ENCODE measurements at places on chromosomes 7 and 10.

DNA sequence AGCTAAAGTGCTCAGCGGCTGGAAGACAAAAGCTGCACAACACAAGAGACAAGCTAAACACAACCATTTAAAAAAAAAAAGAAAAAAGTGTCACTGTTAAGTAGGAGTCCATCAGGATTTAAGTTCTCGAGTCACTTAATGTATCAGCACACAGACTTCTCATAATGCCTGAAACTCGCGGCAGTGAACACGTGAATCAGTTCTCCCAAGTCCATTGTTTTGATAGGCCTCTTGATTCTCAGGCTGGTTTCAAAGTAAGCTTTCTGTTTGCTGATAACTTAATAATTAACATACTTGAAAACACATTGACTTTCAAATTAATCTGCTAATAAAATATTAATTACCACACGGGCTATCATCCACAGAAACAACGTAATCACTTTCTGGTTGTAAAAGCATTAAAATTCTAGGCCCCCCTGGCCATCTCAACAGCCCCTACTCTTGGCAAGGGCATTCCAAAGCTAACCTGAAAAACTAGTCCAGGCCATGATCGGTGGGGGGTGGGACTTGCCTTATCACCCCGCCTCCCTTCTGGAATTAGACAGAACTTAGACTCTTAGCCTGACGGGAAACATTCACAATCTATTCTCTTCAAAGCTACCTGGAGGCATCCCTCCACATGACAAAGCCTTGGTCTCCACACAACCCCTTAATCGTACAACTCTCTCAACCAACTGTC, 129.0 kb downstream of the DIP2C start:
- DNase-seq = no peak

- no peak for DNase-seq
Measured at GRCh38 chr7:134434701-134435100, 24.2 kb downstream of the AKR1B1 start.

DNA sequence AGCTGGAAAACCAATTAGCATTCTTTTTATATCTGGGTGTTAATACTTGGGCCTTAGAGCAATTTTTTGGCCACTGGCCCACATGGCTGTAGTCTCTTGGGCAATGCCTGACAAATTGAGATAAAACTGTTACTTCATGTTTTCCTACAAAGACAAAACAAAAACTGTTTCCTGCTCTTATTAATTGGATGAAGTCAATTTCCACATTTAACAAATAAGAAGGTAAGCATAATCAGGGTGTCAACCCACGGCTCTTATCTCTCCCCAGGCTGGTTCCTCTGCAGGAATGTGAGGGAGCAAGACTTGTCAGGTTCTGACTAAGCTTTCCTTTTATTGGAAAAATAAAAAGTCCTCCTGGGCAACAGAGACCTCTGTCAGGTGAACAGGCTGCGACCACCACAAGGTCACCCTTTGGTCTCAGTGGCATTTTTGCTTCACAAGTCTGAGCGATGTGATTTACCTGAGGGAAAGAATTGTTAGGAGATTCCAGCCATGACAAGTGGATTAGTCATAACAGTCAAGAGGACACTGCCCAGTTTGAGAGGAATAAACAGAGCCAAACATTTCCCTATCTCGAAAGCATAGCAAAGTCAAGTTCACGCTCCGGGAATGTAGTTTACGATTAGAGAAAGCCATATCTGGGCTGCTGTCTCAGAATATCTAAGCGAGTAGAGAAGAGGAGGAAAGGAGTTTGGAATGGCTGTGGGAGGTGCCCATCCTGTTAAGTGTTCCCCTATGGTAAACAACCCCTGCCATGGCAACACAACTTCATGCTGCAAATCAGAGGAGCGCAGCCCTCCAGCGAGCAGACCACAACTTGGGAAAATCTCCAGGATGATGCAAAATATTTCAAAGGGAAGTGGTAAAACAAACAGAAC, 144.4 kb downstream of the TES start:
- no peak for DNase-seq

DNA sequence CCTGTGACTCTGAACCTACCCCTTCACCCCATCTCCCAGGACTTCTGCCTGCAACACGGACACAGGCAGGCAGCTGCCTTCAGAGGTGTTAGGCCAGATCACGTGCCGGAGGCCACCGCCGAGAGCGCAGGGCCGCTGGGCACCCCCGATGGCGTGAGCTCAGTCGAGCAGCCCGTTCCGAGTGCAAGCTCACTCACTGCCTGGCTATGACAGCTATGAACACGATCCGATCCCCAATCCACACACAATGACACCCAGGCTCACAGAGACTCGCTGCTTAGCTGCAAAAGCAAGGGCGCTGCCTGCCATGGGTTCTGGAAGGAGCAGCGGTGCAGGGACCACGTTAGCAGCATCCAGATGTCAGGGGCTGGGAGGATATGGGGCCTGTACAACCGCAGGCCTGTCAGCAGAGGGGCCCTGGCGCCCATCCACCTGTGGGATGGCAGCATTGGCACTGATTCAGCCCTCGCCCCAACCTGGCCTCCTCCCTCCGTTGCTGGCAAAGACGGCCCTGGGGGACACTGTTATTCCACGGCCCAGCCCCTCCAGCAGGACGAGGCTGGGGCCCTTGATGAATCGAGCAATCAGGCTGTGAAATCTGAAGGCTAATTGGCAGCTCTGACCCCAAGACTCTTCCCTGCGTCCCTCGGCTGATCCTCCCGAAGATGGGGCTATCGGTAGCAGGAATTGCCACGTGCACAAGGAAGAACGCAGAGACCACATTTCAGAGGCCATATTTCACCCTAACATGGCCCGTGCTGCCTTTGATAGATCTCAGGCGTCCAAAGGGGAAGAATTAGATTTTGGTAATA, 230.1 kb downstream of the ELFN1 start:
- DNase-seq = peak; percentile 31

DNA sequence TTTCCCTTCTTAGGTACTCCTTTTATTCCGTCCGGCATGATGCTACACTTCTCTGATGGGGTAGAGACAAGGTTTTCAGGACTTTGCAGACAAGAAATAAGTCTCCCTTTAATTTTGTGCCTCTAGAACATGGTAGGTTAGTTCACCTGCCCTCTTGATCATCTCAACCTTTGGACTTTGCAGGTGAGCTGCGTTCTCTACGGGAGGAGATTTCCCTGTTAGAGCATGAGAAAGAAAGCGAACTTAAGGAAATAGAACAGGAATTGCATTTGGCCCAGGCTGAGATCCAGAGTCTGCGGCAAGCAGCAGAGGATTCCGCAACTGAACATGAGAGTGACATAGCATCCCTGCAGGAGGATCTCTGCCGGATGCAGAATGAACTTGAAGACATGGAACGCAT, 9.2 kb downstream of the CCDC136 start:
- no peak for DNase-seq

DNA sequence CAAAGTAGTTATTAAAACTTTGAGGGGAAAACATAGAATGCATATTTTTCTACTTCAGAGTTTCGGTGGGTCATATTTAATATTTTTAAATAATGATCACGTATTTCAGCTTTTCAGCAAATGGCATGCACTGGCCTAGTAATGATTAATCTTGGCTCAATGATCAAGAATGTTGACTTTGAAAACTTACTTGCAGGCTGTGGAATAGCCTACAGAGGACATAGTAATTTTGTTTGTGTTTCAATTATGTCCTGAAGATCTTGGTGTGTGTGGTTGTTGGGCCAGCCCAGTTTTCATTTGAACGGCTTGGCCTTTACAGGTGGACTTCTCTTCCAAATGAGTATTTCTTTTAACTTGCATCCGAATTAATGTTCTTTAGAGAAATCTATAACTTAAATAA, 35.1 kb downstream of the ADD3 start:
- DNase-seq = no peak

GRCh38 chr7:1986366-1987083, 246.2 kb downstream of the MAD1L1 start:
- DNase-seq = peak; percentile 38

GRCh38 chr7:129368389-129368986, 65.7 kb upstream of the STRIP2 start:
- DNase-seq = no peak

GRCh38 chr7:149868623-149869290, 5.0 kb upstream of the ATP6V0E2 start:
- DNase-seq = no peak

- DNase-seq = no peak
Measured at GRCh38 chr7:85274454-85274853, 87.6 kb upstream of the SEMA3D start.

DNA sequence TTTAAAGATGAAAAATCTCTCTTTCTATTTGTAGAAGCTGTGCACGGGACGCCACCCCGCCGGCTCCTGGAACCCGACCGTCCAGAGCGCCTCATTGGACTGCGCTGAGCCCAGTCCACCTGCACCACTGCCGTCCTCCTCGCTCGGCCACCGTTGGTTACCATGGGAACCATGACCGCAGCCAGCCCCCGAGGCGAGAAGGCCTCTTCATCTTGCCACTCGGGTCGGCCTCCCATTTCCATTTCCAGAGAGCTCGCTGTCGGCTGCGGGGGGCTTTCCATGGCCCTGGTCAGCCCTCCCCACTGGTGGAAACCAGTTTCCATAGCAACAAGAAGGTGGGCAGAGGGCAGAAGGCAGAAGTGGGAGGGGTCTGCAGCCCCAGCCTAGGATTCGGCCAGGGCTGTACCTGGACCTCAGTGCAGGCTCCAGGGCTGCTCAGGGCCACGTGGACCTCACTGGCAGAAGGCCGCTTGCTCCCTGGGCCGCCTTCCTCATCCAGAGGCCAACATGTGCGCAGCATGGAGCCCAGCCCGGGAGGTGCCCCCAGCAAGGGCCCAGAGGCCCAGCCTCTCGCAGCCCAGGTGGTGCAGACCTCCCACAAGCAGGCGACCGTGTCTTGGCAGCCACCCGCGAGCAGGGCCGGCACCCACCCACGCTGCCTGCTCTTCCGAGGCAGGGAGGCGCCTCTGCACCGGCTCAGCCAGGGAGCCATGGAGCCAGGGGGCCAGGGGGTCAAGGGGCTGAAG, 283.5 kb upstream of the PPP2R2D start:
- DNase-seq = no peak

- DNase-seq = peak; percentile 30
Measured at GRCh38 chr7:11343818-11344413, 370.2 kb downstream of the PHF14 start.

DNA sequence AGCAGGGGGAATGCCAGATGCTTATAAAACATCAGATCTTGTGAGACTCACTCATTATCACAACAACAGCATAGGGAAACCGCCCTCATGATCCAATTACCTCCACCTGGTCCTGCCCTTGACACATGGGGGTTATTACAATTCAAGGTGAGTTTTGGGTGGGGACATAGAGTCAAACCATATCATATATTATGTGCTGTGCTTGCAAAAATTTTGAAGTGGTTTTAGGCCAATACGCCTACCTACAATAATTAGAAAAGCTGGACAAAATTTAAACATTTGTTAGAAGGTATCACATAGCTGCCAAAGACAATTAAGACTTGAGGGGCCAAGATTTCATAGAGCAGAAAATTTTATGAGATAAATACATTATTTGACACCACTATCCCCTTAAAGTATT, 29.5 kb downstream of the NPSR1 start:
- no peak for DNase-seq

DNA sequence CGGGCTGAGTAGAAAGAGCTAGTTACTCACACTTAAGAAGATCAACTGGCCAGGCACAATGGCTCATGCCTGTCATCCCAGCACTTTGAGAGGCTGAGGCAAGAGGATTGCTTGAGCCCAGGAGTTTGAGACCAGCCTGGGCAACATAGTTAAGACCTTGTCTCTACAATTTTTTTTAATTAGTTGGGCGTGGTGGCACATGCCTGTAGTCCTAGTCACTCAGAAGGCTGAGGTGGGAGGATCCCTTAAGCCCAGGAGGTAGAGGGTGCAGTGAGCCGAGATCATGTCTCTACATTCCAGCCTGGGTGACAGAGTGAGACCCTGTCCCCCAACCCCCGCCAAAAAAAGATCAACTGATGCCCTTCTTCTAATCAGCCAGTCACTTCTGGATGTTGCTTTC, 74.6 kb upstream of the ATP6V0A4 start:
- no peak for DNase-seq

DNA sequence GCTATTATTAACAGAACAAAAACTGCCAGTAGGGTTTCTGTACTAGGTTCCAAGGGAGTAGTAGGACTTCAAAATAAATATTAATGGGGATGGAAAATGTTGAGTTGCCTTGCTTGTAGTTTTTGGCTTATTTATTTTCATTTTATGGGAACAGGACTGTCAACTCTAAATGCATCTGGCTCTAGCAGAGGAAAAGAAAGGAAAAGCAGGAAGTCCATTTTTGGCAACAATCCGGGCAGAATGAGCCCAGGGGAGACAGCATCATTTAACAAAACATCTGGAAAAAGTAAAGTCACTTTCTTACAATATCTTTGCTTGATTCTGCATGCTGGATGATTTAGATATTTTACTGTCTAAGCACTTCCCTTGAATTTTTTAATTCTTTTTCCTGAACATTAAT, 69.4 kb downstream of the NOC3L start:
- DNase-seq = no peak

DNA sequence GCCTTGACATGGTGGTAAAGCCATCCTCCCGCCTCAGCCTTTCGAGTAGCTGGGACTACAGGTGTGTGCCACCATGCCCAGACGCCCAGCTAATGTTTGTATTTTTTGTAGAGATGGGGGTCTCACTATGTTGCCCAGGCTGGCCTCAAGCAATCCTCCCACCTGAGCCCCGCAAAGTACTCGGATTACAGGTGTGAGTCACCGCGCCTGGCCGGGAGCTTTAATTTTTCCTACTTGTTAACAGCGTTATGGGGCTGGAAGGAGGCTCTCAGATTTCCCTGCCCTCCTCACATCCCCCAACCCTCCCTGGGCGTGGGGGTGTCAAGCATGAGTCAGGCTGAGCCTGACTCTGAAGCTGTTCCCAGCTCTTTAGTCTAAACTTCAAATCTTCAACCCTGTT, 8.3 kb downstream of the ALKBH4 start:
- DNase-seq = no peak

DNA sequence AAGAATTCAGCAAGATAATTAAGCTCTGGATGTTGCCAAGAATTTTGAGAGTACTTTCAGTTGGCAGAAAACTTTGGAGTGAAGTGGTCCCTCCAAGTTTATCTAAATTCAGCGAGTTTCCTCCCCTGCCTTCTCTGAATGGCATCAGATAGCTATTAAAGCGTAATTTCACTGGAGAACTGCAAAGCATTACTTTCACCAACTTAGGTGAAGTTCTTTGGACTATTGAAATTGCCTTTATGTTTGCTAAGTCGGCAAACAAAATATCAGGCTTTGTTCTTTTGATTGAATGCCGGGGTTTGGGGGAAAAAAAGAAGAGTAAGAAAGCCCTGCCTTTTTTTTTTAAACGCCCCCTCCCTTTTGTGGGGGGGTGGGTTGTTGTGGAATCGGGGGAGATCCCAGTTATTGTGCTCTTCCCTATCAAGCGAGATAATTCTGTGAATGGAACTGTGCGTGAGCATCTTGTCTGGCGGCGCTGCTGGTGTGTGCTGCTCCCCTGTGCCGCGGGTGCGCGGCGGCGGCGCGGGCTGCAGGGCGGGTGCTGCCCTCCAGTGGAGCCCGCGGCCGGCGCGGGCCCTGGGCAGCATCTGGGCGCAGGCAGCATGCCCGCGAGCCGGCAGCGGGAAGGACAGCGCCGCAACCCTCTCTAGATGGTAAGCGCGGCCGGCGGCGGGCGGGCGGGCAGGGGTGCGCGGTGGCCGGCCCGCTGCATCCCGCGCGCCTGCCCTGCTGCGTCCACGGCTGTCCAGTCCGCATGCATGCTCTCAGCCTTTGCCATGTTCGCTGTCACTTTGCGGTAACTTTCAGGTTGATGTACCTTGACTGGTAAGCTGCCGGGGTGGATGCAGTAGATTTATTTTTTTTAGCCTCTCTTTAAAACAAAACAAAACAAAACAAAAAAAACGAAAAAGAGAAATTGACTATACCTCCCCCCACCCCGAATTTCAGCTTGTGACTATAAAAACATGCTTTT, 176.5 kb downstream of the TCF7L2 start:
- DNase-seq = peak; percentile 39

GRCh38 chr10:31704195-31704594, 224.4 kb downstream of the ARHGAP12 start:
- DNase-seq = no peak
